ENCODE measurements at places on chromosomes 3 and 15.

- no peak for DNase-seq
Observed at GRCh38 chr3:50111757-50112156, 23.0 kb downstream of the RBM5 start.

DNA sequence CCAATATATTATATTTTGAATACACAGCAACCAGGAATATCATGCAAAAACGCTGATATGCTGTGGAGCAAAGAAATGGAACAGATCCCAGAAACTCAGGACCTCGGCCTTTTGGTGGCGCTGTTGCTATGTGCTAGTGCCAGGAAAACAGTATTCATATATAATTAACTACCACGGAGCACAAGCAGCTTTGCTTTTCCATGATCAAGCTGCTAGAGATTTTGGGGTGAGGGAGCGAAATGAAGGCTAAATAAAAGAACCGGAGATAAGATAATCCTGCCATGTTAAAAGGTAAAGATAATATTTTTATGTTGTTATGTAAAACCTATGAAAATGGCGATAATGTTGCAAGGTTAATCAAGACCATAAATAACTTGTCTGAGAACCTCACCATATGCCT, 157.7 kb upstream of the FAM3D start:
- peak; percentile 69 for DNase-seq

- DNase-seq = no peak
Observed at GRCh38 chr3:168383573-168383972, 287.8 kb upstream of the GOLIM4 start.

DNA sequence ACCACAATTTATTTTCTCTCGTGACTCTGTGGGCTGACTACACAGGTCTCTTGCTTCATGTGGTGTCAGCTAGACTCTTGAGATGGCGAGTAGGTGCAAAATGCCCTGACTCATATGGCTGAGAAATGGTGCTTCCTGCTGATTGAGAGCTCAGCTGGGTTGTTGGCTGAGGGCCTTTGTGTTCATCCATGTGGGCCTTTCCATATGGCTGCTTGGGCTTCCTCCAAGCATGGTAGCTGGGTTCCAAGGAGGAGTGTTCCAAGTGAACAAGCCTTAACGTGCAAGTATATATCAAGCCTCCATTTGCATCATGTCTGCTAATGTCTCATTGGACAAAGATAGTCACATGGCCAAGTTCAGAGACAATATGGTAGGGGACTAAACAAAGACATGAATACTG, 164.0 kb downstream of the PDCD6IP start:
- no peak for DNase-seq

GRCh38 chr15:83210619-83211018, 3.0 kb upstream of the HDGFL3 start:
- peak; percentile 64 for DNase-seq

GRCh38 chr3:101903451-101903871, 54.1 kb downstream of the NFKBIZ start:
- peak; percentile 45 for DNase-seq

GRCh38 chr3:140758791-140759444, 81.1 kb downstream of the TRIM42 start:
- no peak for DNase-seq

GRCh38 chr15:90869601-90870353, 1.4 kb downstream of the FURIN start:
- DNase-seq = peak; percentile 20

DNA sequence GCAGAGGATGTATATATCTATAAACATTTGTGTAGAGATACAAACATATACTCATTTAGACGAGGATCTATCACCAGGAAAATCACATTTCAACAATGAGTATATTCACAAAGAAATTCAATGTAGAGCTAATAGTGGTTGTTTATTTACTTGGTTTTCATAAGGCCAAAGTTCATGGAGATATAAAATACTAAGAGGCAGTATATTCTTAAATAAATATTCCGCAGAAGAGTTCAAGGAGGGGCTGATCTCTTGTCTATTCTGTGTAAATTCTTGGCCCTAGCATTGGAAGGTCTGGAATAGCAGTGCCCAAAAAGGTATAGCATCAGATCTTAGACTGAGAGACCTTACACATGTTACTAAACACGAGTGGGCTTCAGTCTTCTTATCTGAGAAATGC, 122.1 kb downstream of the EDEM1 start:
- DNase-seq = no peak

GRCh38 chr15:101503296-101503599, 13.7 kb upstream of the PCSK6 start:
- DNase-seq = no peak

DNA sequence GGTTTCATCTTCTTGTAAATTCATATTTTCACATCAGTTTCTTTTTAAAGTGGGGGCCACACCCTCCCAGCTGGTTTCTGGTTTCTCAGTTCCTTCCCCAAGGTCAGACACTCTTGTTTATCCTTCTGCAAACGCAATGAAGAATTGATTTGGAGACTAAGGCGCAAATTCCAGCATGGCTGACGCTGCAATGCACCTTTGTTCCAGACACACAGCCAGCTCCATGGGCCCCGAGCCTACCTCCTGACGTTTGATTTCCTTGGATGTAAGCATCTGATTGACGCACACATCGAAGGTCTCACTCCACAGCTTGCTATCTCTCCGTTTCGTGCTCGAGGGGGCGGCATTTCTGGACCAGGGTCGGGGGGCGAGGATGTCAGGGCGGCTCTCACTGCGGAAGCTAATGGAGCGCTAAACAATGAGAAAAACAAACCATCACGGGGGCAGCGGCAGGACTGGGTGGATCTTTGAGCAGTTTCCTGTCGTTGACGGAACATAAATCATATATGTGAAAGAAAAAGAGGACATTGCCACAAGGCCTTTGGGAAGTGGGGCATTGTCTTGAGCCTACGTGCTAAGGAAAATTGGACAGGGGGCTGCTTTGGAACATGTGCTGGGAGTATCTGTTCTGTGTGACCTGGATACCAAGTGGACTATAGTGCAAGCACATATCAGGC, 46.9 kb downstream of the ARHGEF3 start:
- no peak for DNase-seq

DNA sequence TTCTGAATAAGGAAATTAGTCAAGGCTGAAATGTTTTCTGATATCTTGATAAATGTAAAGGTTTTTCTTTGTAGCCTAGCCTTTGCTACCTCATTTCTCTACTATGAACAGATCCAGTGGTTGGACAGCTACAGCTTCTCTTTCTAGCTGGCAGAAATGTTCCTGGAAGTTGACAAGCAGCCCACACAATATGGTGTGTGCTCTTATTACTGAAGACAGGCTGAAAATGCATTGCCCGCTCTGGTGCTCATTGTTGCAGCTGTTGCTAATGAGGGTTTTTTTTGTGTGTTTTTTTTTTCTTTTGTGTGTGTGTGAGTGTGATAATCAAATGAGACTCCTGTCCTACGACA, 844.3 kb upstream of the SEMA6D start:
- DNase-seq = no peak

- DNase-seq = peak; percentile 29
Observed at GRCh38 chr3:150251187-150252062, 156.7 kb upstream of the TSC22D2 start.

DNA sequence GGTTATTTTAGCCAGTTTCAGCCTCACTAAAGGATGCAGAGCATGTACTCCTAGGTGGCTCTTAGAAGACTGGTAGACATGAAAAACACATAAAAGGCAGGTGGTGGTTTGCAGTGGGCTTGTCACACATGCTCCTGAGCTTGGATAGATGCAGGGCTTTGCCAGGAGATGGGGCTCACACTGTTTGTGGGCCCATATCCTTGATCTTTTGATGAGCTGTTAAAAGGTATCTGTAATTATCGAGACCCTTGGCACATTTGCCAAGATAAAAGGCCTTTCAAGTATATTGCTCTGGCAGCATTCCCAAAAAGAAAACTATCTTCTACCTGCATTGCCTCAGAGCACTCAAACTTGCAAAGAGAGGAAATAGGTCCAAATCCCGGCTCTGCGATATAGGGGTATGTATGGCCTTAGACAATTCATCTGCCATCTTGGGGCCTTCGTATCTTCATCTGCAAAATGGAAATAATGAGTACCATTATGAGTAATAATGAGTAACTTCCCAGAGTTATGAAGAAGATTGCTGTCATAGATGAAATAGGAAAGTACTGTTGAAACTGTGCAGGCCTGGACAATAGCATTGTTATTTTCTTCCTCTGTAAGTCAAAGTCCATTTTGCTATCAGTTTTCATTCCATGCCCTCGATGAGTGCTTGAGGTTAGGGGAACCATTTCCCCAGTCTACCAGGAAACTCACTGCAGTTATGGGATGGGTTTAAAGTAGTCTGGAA, 172.7 kb downstream of the SYNPR start:
- DNase-seq = no peak

GRCh38 chr3:77247817-77248216, 207.9 kb downstream of the ROBO2 start:
- DNase-seq = no peak

DNA sequence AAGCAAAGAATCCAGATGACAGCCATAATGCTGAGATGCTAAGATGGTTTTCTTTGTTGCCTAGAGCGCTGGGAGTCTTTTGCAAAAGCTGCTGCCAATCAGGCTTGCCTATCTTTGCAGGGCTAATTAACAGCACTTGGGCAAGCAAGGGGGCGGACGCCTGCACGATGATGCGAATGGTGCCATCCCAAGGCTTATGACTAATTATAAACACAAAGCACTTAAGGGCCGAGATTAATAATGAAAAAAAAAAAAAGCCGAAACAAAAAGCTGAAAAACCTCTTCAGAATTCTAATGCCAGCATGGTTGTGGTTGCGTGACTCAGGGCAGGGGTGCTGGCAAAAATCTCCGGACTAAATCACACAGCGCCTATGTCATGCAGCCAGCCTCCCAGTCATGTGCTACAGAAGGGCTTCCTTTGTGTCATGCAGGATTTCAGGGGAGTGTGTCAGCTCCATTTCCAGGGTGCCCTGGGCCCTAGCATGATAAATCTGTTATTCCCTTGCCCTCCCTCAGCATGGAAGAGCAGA, 185.0 kb upstream of the ANKRD28 start:
- peak; percentile 94 for DNase-seq

- DNase-seq = no peak
Observed at GRCh38 chr3:149199474-149199873, 22.2 kb downstream of the CP start.

GRCh38 chr3:60906283-60906682, 345.0 kb downstream of the FHIT start:
- no peak for DNase-seq

All from kidney glomerular epithelial cell (primary cell).